ENCODE measurements at places on chromosomes 16 and 17.

- DNase-seq: no peak
Measured at GRCh38 chr16:3112058-3112880, at the start of gene ZNF205. Gene ZNF205, plus strand, starts transcription at chr16:3112586. Its CDS starts 845 bp downstream, at chr16:3113431.

DNA sequence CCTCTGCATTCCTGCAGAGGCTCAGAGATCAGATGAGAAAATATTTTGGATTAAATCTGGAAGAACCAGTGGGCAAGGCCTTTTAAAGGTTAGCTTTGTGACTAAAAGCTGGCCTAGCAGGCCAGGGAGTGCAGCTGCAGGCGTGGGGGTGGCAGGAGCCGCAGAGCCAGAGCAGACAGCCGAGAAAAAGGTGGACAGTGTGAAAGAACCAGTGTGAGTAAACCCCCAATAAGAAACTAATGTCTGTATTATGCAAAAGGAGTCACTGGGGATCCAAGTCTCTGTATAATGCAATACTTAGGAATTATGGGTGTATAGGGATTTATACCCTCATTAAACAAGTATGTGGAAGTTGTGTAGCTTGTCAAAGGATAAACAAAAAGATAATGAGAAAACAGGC lies 21.4 kb upstream of the SPACA3 start:
- no peak for DNase-seq

- DNase-seq: no peak
Measured at GRCh38 chr16:8685617-8686016, 11.2 kb downstream of the ABAT start.

- no peak for DNase-seq
Measured at GRCh38 chr16:85485379-85485778, 127.7 kb upstream of the GSE1 start.

DNA sequence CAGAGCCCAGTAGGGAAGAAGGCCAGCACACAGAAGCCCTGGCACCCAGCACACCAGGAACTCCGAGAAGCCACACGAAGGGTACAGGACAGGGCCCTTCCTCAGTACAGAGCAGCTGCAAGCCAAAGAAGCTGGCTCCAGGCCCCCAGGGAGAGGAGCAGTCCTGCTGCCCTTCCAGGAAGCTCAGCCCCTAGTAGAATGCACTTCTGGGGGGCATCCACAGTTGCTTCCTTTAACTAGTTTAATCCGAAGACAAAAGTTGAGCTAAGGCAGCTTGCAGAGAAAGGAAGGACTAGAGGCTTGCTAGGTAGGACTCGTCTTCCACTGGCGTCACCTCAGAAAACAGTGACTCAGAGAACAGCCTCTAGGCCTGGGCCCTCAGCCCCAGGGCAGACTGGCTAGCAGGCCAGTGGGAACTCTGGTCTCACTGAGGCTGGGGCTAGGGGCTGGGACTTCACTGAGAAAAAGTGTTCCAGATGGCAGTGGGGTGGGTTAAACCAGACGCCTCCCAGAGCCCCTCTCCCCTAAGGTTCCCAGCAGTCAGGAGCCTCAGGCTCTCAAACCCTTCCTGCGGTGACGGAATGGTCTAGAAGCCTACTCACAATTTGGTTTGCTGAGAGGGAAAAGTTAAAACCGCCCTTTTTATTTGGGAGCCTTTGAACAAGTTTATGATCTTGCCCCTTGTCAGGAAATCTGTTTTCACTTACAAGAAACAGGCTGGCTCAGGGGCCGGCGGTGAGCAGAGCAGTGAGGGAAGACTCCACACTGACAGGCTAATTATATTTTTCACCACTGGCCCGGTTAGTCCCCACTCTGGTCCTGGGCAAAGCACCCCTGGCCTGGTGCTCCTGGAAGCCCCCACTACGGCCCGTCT lies 41.4 kb downstream of the ACTG1 start:
- DNase-seq: no peak

- no peak for DNase-seq
Measured at GRCh38 chr17:75815399-75815798, 28.8 kb downstream of the UNC13D start.

- no peak for DNase-seq
Measured at GRCh38 chr16:57711-58110, 4.1 kb downstream of the SNRNP25 start.

GRCh38 chr17:50110591-50111349 lies 15.6 kb downstream of the PDK2 start:
- no peak for DNase-seq

Measured in stimulated activated naive CD4-positive, alpha-beta T cell treated with Interleukin-2 at 50 U/mL for 16 hours (primary cell).